ENCODE measurements at places on chromosomes 12 and 14.

GRCh38 chr12:39620659-39621658, 1.4 kb upstream of the ABCD2 start:
- DNase-seq: no peak

- DNase-seq: no peak
These were observed 886.7 kb downstream of the NRXN3 start for GRCh38 chr14:79056879-79057278.

- DNase-seq: no peak
These were observed 27.5 kb downstream of the UNC79 start for GRCh38 chr14:93458234-93458633.

DNA sequence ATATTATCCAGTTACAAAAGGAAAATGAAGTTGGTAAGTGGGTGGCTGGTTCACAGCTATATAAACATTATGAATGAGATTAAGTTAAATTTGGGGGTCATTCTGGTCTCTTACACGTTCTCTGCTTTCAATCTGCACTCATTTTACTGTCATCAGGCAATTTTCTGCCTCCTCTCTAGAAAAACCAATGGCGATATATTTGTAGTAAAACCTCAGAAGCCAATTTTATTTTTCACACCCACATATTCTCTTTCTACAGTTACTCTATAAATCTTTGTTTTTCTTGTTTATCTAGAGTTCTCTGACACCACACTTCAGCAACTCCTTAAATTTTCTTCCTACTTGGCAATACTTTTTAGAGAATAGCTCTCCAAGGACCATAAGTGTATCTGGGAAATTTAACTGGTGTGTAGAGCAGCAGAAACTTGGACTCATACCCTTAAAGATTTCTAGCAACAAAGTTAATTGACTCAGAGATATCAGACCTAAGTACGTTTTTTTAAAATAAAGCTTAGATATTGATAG, 926.9 kb downstream of the TMTC2 start:
- DNase-seq: no peak

GRCh38 chr12:130435826-130436225, 98.1 kb downstream of the PIWIL1 start:
- no peak for DNase-seq

DNA sequence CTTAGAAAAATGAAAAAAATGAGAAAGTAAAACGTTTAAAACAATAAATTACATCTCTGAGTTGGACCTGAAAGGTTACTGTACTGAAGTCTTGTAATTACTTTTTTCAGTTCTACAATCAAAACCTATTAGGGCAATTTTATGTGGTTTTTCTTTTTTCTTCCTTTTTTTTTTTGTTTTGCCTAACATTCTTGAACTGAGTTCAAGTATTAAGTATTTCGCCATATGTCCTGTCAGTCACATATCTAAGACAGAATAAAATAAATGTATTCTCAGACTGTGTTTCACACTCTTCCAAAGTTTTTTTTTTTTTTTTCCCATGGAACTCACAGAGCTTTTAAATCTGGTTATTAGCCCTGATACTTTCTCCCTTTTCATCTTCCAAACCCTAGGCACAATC, 172.0 kb downstream of the BCAT1 start:
- no peak for DNase-seq

DNA sequence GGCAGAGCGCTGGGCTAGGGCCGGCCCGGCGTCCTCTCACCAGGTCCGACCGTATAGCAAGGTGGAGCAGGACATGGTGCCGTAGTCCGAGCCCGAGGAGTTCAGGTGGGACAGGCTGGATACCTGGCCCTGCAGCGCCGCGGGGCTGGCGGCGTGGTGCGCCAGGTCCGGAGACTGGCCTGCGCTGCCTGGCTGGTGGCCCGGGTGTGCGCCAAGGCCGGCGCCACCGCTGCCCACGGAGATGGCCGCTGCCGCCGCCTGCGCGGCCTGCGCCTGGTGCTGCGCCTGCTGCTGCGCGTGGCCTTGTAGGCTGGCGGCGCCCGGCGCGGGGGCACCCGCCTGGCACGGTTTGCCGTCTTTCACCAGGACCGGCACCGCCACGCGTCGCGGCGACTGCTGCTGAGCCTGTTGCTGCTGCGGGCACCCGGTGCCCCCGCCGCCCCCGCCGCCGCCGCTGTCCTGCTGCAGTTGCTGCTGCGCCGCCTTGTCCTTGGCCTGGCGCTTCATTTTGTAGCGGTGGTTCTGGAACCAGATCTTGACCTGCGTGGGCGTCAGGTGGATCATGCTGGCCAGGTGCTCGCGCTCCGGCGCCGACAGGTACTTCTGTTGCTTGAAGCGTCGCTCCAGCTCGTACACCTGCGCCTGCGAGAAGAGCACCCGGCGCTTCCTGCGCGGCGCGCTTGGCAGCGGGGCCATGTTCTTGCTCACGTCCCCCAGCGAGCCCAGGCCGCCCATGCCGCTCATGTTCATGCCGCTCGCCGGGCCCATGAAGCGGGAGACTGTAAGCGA, 2.6 kb downstream of the NKX2-1 start:
- no peak for DNase-seq

DNA sequence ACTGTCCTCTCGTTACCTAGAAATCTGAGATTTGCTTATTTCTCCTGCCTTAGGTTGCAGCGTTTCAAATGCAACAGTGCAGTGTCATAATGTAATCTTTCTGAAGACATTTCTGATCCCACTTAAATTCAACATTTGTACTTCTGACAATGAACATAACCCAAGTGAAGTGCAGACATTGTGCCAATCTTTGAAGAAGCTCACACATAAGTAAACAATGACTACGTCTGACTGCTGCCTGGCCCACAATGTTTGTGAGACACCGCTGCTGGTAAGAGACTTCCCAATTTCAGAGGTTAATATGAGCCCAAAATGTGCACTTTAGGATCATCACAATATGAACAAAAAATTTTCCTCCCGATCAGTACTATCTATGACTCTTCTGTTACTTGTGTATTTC, 84.6 kb upstream of the BCL2L14 start:
- no peak for DNase-seq

- DNase-seq: no peak
These were observed 316.9 kb upstream of the E2F7 start for GRCh38 chr12:77382096-77382742.

GRCh38 chr14:74501135-74501614, 7.6 kb downstream of the ISCA2 start:
- peak; percentile 68 for DNase-seq

DNA sequence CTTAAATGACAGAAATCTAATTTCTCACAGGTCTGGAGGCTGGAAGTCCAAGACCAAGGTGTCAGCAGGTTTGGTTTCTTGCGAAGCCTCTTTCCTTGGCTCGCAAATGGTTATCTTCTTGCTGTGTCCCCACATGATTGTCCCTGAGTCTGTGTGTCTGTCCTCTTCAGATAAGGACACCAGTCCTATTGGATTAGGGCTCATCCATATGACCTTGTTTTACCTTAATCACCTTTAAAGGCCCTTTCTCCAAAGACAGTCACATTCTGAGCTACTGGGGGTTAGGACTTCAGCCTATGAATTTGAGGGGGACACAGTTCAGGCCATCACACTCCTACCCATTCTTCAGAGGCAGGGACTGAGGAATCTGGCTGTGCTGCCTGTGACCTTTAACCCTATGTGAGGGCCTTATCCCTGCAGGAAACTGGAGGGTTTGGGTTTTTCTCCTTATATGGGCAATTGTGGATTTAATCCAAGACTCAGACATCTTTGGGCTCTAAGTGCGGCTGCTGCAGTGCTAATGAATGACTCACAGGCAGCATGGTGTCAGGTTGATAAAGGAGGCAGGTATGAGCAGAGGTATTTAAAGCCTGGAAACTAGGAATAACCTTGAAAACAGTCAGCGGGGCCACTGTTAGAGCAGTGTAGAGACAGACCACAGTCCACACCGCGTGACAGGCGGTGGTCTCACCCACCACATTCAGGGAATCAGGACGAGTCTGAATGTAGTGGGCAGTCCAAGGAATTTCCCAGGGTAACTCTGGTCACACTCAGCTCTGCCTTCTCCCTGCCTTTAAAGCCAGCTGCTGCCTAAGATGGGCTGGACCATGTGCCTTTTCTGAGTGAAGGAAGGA, 10.2 kb downstream of the TPCN1 start:
- no peak for DNase-seq

GRCh38 chr12:47602949-47603558, 102.8 kb downstream of the RPAP3 start:
- DNase-seq: no peak

GRCh38 chr12:69884386-69884785, 59.4 kb downstream of the MYRFL start:
- no peak for DNase-seq

- DNase-seq: peak; percentile 92
These were observed 11.7 kb upstream of the FBXL14 start for GRCh38 chr12:1606021-1606622.

GRCh38 chr14:96989306-96989705, 192.1 kb downstream of the VRK1 start:
- DNase-seq: no peak

DNA sequence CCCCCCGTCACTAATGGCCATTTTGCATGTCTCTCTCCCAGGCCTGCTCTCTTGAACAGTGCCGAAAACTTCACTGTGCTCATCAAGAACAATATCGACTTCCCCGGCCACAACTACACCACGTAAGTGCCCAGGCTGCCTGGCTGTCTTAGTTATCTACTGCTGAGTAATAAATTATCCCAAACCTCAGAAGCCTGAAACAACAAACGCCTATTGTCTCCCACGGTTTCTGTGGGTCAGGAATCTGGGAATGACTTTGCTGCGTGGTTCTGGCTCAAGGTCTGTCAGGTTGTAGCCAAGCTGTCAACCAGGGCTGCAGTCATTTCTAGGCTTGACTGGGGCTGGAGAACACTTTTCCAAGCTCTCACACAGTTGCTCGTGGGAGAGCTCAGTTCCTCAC, 32.6 kb downstream of the P2RX7 start:
- no peak for DNase-seq

GRCh38 chr14:61504901-61505300, 183.5 kb downstream of the PRKCH start:
- no peak for DNase-seq

- no peak for DNase-seq
These were observed 9.1 kb downstream of the ABCD2 start for GRCh38 chr12:39610436-39611025.

GRCh38 chr12:88141425-88141773, 489 bp downstream of the CEP290 start:
- DNase-seq: no peak

GRCh38 chr12:81245907-81246570, 168.2 kb downstream of the ACSS3 start:
- DNase-seq: no peak
